ENCODE measurements at places on chromosomes 13 and 19.

DNA sequence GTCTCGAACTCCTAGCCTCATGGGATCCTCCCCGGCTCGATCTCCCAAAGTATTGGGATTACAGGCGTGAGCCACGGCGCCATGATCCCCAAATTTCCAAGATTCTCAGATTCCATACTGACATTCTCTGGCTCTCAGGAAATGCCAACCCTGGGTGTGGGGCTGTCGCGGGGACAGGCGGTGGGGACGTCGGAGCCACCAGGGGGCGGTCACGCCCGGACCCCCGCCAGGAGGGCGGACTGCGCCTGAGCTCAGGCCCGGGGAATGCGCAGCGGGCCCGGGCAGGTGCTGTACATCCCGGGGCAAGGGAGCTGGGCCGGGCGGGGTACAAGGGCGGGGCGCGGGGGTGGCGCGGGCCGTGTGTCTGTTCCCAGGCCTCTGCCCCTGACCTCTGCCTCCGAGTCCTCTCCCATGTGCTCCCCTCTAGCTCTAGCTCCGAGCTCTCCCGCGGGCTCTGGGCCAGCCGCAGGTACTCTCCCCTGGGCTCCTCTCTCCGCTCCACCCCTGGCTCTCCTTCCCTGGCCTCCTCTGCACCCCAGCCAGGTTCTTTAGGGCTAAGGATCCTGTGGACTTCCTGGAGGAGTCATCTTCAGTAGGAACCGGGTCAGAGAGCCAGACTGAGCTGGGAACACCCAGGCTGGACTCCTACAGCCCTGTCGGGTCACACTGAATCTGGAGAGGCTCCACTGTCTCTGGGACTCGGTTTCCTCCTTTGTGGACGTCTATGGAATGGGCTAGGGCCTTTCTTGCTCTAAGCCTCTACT lies 2.4 kb downstream of the PPP1R13L start:
- peak; percentile 61 for DNase-seq

- DNase-seq, result peak; percentile 83
Measured at GRCh38 chr19:12703046-12703445, 6.6 kb upstream of the FBXW9 start.

- no peak for DNase-seq
Measured at GRCh38 chr13:72104656-72105180, 237.7 kb upstream of the DACH1 start.

DNA sequence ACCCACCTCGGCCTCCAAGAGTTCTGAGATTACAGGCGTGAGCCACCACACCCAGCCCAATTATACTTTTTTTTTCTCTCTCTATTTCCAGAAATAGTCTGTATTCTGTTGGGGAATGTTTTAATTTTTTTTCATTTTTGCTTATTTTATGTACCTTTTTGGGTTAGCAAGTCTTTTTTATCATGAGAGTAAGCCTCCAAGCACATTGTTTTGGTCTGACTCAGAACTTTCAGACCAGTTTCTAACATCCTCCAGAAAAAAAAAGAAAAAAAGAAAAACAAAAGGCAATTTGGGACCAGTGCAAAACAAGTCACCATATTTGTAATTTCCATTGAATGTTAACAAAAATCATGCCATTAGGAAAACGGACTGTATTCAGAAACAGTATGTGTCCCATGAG lies 1465.5 kb downstream of the SLITRK5 start:
- no peak for DNase-seq

DNA sequence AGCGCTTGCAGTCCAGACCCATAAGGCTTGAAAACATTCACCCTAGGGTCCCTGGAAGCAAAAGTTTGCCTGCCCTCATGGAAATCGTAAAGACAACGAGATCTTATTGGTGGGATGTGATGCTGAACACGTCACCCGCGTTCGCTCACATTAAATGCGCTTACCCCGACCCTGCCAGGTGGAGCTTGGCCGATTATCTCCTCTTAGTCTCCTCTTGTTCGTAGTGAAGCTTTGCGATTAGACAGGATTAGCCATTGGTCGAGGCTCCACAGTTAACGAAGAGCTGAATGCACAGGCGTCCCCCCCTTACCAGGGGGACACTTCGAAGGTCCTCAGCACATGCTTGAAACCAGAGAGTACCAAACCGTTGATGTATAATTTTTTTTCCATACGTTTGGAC lies 16.0 kb upstream of the KDM4B start:
- no peak for DNase-seq

DNA sequence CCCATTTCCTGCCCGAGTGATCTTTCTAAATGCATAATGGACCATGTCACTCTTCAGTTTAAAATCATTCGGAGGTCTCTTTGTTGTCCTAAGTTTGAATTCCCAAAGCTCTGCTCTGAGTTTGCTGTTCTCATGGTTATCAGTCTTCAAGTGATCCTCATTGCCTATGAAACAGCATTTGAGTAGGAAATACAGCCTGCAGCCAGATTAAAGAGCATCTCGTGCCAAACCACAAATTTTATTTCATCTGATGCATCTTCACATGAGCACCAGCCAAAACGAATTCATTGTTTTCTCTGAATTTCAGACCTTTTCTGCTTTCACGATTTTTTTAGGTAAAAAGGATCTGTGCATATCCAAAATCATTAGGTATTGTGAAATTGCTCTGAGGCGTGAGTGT lies 299.6 kb downstream of the TDRD3 start:
- no peak for DNase-seq

DNA sequence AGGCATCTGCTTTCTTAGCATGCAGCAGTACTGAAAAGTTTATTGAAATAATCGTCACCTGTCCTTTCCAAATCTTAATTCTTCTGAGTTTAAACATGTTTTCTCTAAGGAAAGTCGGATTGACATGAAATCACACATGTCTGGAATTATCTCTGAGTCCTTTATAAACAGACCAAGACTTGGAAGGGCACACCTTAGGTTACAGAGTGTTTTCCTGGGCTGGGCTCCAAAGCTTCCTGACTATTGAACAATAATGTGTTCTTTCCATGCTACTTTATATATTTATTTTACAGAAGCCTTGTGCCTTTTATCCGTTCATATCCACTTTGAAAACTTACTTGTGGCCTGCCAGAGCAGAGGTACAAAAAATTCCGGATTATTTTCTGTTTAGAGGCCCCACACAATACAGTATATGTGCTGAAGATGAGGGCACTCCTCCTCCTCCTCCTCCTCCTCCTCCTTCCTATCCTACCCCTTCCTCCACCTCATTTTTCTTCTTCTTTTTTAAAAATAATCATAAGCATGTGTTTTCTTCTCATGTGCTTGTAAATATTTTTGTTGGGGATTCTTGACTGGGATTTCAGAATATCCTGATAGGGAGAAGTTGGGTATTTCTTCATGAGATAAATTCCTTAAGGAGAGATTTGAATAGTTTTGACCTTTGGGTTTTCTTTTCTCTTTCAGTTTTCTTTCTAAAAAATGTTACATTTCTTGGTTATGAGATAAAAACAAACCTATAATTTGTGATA lies 52.3 kb downstream of the LRCH1 start:
- DNase-seq, result no peak

DNA sequence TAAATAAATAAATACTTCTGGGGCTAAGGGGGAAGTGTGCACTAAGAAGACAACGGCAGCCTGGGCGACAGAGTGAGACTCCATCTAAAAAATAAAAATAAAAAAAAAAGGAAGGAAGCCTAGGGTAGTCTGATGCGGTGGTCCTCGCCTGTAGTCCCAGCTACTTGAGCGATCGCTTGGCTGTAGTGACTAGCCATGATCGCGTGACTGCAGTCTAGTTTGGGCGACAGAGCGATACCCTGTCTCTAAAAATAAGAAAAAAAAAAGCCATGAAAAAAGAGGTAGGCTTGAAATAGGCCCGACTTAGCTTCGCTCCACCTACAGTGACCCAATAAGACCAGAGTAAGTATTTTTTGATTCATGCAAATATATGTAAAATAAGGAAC lies 661 bp upstream of the BABAM1 start:
- DNase-seq, result no peak

DNA sequence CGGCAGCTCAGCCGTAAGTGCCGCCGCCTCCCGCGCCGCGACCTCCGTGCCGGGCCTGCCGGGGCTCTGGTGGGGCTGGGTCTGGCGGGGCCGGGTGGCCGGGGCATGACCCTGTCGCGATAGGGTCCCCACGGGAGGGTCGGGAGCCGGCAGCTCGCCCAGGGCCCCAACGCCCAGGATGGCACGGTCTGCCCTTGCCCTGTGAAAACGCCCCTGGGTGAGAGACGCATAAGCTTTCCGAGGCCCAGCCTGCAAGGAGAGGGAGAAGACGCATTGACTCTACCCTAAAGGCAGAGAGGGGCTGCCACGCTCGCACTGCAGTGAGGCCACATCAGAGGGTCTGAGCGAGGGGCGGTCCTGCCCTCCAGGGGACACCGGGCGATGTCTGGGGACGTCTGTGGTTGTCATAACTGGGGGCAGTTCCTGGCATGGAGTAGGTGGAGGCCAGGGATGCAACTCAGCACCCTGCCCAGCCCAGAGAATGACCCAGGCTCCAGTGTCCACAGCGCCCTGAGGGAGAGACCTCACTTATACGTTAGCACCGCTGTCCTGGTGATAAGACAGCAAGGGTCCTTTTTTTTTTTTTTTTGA lies 539 bp downstream of the ZNF554 start:
- peak; percentile 31 for DNase-seq

GRCh38 chr19:46926170-46927071 lies 65.6 kb downstream of the ARHGAP35 start:
- peak; percentile 58 for DNase-seq

DNA sequence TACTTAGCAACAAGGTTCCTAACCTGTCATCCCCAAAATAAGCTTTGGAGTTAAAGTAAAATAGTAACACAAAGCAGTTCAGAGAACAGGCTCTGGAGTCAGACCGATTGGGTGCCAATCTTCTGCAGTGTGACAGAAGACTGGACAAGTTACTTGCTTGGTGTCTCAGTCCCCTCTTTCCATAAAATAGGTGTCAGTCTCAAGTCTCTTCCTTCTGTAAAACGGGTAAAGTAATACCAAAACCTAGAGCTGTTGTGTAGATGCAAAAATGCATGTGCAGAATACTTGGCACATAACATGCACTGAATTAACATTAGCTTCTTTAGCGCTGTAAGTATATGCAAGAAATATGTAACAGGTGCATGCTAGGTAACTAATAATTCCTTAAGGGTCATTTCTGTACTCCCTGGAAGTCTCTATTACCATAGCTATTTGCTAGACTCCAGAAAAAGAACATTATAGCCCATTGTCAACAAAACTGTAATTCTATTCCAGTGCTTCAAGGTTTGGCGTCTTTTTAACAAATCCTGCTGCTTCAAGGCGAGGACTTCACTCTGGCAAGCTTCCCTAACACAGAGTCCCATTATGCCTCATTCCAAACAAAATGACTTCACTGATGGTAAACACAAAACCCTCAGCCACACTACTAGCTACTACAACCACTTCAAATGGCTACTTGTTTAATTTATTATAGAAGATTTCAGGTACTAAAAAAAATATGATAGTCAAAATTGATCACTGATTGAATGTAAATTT lies 32.8 kb downstream of the ELF1 start:
- DNase-seq, result no peak

- DNase-seq, result no peak
Measured at GRCh38 chr19:1231729-1232637, 5.8 kb downstream of the CBARP start.

DNA sequence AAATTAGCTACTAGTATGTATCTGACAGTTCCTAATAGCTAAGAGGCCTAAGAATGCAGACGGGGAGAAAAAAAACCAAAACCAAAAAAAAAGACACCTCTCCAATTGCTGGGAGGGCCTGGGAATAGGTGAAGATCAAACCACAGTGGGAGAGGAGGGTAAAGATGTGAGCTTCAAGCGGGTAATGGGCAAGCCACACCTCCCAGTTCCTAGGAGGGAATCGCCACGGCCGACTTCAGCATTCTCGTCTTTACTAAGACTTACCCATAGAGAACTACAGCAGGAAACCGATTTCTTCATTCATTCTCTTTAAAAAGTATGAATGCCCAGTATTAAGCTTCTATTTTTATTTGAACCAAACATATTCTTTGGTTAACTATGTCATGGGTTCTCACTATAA lies 5.6 kb upstream of the EEF1AKMT1 start:
- DNase-seq, result no peak

DNA sequence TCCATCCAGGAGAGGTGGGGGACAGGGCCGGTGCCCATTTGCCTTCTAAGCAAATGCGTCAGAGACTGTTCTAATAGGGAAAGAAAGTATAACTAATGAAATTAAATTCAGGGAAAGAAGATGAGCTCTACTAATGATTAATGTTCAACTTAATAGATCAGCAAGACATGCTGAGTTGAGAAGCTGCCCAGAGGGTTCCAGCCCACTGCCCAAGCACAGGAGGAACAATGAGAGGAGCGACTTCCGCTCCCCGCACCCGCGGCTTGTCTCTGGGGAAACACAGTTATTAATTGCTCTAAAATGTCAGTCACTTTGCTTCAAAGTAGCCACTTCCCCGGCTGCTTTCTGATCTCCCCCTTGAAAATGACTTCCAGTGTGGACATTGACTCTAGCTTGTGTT lies 331.3 kb downstream of the UQCRFS1 start:
- DNase-seq, result no peak

GRCh38 chr13:59951011-59951410 lies 212.7 kb downstream of the DIAPH3 start:
- DNase-seq, result no peak

DNA sequence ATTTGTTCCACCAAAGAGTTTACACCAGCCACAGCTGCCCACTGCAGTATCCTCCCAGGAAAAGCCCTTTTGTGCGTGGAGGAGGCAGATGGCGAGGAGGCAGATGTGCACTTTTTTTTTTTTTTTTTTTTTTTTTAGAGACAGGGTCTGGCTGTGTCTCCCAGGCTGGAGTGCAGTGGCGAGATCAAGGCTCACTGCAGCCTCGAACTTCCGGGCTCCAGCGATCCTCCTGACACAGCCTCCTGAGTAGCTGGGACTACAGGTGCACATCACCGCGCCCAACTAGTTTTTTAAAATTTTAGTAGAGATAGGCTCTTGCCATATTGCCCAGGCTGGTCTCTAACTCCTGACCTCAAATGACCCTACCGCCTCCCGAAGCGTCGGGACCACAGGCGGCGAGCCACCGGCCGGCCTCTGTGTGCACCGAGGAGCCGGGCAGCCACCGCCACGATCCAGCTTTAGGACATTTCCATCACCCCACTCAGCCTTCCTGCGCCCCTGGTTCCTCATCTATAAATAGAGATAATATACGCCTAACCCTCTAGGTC lies 563 bp upstream of the PDCD5 start:
- DNase-seq, result no peak

DNA sequence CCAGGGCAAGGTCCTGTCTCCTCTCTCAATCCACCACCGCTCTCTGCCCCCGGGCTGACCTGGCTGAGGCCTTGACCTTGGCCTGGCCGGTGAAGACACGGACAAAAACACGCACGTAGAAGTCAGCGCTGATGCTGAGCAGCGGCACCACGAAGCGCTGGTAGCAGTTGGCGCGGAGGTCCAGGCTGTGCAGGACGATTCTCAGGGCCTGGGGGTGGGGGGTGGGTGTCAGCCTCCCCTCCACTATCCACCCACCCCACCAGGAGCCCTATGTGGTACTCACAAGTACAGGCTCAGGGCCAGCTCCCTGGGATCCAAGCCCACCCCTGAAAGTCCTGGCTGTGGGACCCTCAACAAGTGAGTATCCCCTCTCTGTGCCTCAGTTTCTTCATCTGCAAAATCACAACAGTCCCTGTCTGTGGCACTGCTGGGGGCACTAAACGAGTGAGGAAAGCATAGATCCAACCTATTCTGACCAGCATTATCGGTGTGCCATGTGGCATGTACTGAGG lies 6.4 kb downstream of the TRMT1 start:
- no peak for DNase-seq

GRCh38 chr13:36801035-36801434 lies 18.0 kb upstream of the RFXAP start:
- no peak for DNase-seq

- no peak for DNase-seq
Measured at GRCh38 chr13:103952183-103952582, 886.0 kb upstream of the SLC10A2 start.

- no peak for DNase-seq
Measured at GRCh38 chr19:4508698-4509097, 9.6 kb downstream of the PLIN4 start.

GRCh38 chr13:92602560-92602959 lies 624.0 kb upstream of the GPC6 start:
- no peak for DNase-seq
